ENCODE measurements at places on chromosomes 11 and 22. TPM values are rescaled to one million over a fixed set of nuclear protein-coding genes. Genes with fewer than 3 reads are reported as not detected.

The TESMIN gene
- 1.4 TPM for total RNA-seq

The SPTBN2 gene
- 0.10 TPM for total RNA-seq

The DBX1 gene
- total RNA-seq = not detected

The SGSM1 gene
- total RNA-seq = 0.73 TPM

The OR2D2 gene
- 0.10 TPM for total RNA-seq

The HEPHL1 gene
- not detected for total RNA-seq

The RASL10A gene
- 0.21 TPM for total RNA-seq

The SCN2B gene
- total RNA-seq = not detected

The CHST1 gene
- total RNA-seq = not detected

The LSP1 gene
- 357 TPM for total RNA-seq

The MMP12 gene
- not detected for total RNA-seq

The GSTP1 gene
- 294 TPM for total RNA-seq

The OR51E1 gene
- not detected for total RNA-seq

The GLB1L2 gene
- 0.42 TPM for total RNA-seq

The BSX gene
- total RNA-seq = not detected

The MPPED2 gene
- 0.21 TPM for total RNA-seq

The ELF5 gene
- total RNA-seq = not detected

The GNAZ gene
- 10.0 TPM for total RNA-seq

The KCNE3 gene
- 12.9 TPM for total RNA-seq

The OR52E8 gene
- not detected for total RNA-seq

The MRGPRX4 gene
- total RNA-seq = not detected

The PATE2 gene
- not detected for total RNA-seq

The NUP98 gene
- 227 TPM for total RNA-seq

The GDPD5 gene
- 14.5 TPM for total RNA-seq

The UPK3A gene
- total RNA-seq = 0.94 TPM

The CREB3L1 gene
- 0.10 TPM for total RNA-seq

The OVCH2 gene
- total RNA-seq = not detected

The MAJIN gene
- total RNA-seq = not detected

The BCO2 gene
- total RNA-seq = 1.4 TPM

The DNAJB7 gene
- total RNA-seq = not detected

The TMEM191C gene
- total RNA-seq = 2.1 TPM

The RIN1 gene
- total RNA-seq = 4.8 TPM

The OSBP gene
- total RNA-seq = 49.3 TPM

The RAPSN gene
- 0.42 TPM for total RNA-seq

The JHY gene
- 2.3 TPM for total RNA-seq

The SYCE3 gene
- not detected for total RNA-seq

The MAFF gene
- 37.3 TPM for total RNA-seq

The C11orf97 gene
- total RNA-seq = not detected

The KLHL35 gene
- total RNA-seq = 0.52 TPM

The CHRM1 gene
- not detected for total RNA-seq

The MMP27 gene
- total RNA-seq = not detected

The HPX gene
- total RNA-seq = 0.31 TPM

The FBLN1 gene
- total RNA-seq = 0.10 TPM

The FRMD8 gene
- total RNA-seq = 23.1 TPM

The HTR3B gene
- total RNA-seq = not detected

The OR51E2 gene
- total RNA-seq = 0.10 TPM

The MS4A14 gene
- 1.2 TPM for total RNA-seq

The CHRM4 gene
- total RNA-seq = 1.3 TPM

The ARVCF gene
- total RNA-seq = 2.3 TPM

The CCDC188 gene
- not detected for total RNA-seq

The KCNQ1 gene
- 12.7 TPM for total RNA-seq
